Neural crest cell (in vitro differentiated cells): ENCODE measurements at places on chromosomes 1 and 21. TPM values are rescaled to one million over a fixed set of nuclear protein-coding genes. Genes with fewer than 3 reads are reported as not detected.

RORC gene
- total RNA-seq, result 0.12 TPM in 1 of 2 replicates, not detected in the other

SPATA17 gene
- 1.7 and 2.5 TPM in 2 replicates for total RNA-seq

PIGR gene
- not detected in 2 replicates for total RNA-seq

KAZN gene
- 10.7 and 11.6 TPM in 2 replicates for total RNA-seq

SYNC gene
- total RNA-seq, result 0.12 TPM in 1 of 2 replicates, not detected in the other

TTLL10 gene
- total RNA-seq, result not detected in 2 replicates

PAPPA2 gene
- total RNA-seq, result 0.48 and 0.79 TPM in 2 replicates

ARMH1 gene
- total RNA-seq, result 5.6 and 5.9 TPM in 2 replicates

S100A7 gene
- not detected in 2 replicates for total RNA-seq

KCNN3 gene
- total RNA-seq, result 0.84 and 1.1 TPM in 2 replicates

PPM1J gene
- total RNA-seq, result 1.1 and 1.4 TPM in 2 replicates

CFHR4 gene
- total RNA-seq, result not detected in 2 replicates

TMCC2 gene
- total RNA-seq, result 14.9 and 16.1 TPM in 2 replicates

HMCN1 gene
- total RNA-seq, result 16.6 and 18.1 TPM in 2 replicates
